Posterior vena cava (tissue), 2 donors: ENCODE measurements at places on chromosomes 12 and 14.

DNA sequence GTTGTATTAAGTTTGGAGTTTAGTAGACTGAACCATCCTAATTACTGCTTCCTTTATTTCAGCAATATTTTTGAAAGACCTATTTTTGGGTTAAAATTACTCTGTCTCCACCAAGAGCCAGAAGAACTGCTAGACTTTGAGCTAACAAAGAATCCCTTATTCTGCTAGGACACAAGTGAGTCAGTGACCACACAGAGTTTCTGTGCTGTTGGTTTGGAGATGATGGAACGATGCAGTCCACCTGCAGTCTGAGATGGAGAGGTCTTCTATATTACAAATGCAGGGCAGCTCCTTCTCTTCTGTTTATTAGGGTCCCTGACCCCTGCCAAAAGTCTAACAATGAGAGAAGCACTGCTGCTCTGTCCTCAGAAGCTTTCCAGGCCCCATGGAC, 6.7 kb upstream of the STXBP6 start:
- DNase-seq = no peak

DNA sequence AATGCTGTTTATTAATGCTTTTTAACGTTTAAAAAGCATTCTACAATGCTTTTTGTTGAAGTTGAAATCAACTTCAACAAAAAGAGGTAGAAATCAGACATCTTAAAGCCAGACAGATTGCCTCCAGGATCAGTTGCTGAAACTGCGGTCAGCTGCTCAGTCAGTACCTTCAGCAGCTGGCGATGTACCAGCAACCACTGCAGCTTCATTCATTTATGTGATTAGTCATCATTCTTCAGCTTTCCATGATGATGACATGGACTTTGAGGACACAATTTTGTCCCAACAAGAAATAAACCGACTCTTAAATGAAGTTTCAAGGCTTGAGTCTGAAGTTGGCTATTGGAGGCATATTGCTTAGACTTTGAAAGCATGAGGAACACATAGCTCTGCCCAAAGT, 31.5 kb upstream of the NUAK1 start:
- DNase-seq = no peak

GRCh38 chr12:91171476-91171875, 11.1 kb downstream of the DCN start:
- DNase-seq = no peak

- no peak for DNase-seq
These were observed 1.4 kb downstream of the SGPP1 start for GRCh38 chr14:63726499-63726898.

DNA sequence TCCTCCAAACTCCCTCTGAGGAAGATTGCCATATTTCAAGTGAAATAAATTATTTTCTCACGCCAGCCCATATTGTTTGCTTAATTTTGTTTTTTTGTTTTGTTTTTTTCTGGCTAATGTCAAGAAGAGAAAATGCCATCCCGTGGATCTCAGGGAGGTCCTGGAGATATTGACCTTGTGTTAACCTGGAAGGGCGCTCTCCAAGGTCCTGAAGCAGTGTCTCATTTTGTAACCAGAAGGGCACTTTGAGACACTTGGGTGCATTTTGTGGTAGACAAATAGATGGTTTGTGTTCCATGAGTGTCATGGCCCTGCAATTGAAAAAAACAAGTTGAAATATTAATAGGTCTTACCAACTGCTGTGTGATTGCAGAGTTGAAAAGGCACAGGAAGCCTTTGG, 268.9 kb downstream of the SUDS3 start:
- DNase-seq = no peak

DNA sequence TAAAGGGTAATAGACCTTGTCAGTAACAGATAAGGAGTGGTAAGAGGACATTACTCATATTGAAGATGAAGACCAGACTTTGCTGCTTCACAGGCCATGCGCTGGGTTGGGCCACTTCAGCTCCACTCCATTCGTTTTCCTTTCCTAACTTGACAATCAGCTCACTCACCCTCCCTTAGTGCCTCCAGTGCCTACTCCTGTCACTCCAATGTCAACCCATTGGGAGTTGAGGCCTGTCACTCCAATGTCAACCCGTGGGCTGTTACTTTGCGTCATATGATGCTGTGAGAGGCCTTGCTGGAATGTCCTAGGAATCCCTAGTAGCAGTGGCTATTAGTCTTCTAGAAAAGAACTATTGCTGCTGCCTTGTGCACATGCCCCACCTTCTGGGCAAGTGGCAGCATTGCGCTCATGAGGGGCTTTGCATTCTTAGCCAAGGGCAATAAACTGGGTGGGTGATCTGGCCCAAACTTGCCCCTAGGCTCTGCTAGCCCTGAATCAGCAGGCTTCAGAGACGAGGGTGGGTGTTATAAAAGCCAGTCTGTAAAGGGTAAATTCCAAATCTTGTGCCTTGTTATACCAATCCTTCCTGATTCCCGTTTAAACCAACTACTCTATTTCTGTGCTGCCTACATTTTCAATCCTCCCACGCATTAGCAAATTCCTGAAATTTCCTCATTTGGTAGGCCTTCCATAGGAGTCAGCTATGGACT, 36.1 kb downstream of the BAZ2A start:
- DNase-seq = peak; percentile 82

DNA sequence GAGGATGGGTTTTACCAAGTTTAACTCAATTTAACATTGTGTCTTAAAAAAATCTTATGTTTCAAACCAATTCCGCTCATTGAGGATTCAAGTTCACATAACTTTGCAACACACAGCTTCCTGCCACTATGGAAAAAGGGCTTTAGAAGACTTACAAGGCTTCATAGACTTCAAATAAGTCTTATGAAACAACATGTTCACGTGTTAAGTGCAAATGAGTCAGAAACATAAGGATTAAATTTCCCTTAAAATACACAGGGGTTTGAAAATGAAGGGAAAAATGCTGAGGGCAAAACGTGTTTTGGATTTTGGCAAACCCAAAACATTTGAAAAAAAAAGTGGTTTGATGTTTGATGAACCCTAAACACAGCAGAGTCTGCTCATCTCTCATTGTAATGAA, 364.8 kb downstream of the BMP4 start:
- no peak for DNase-seq

- no peak for DNase-seq
These were observed 65.1 kb downstream of the IRF2BPL start for GRCh38 chr14:76963372-76963771.

DNA sequence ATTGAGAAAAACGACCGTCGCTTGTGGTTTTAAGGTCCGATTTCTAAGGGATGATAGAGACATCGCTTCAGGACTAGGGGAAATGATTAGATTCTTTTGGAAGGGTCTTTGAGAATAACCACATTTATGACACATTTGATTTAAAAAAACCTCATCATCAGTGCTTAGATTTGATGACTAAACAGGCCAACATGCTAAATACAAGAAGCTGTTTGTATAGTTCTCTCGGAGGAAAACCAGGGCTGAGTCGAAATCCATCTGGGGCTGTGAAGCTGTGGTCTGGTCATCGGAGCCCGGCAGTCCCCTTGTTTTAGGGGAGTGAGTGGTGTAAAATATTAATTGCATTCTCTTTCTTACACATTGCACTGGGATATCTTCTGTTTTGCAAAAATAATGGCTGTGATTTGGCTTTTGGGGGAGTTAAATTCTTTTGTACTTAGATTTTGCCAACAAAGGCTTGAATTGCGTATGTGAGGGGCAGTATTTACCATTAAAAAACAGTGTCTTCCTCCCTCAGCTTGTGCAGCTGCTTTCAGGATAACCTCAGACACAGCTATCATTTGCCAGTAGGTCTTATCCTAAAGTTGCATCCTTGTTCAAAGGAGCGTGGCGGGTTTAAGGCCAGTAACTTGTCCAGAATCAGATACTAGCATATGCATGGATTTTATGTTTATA, 550 bp downstream of the GNG2 start:
- DNase-seq = no peak

DNA sequence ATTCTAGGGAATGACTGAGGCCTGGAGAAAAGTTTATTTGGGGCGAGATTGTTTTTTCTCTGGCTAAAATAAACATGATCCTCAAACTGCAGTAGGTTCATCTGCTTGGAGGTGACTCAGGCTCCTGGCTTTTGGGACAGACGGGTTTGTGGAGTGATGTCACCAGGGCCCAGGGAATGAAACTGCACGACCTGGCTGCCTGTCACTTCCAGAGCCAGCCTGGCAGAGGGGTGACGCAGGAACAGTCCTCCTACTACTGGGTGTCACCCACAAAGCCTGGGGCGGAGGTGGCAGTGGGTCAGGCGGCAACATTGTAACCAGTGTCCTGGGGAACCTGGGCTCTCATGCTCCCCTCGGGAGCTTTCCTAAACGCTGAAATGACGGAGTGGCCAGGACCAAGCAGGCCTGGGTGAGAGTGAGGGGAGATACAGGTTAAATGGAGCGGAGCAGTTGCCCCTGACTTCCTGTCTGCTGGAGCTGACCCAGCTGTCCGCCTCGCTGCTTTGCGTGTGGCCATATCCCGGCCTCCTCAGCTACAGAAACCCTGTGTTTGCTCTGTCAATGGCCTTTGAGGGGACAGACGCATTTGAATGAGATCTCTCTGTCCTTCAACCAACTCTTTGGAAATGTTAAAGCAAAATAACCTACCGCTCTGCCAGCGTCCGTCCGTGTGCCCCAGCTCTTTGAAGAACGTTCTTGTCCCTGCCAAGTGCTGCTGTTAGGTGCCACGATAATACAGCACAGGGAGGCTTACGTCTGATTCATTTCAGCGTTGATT, 6.5 kb downstream of the HIP1R start:
- DNase-seq = no peak

DNA sequence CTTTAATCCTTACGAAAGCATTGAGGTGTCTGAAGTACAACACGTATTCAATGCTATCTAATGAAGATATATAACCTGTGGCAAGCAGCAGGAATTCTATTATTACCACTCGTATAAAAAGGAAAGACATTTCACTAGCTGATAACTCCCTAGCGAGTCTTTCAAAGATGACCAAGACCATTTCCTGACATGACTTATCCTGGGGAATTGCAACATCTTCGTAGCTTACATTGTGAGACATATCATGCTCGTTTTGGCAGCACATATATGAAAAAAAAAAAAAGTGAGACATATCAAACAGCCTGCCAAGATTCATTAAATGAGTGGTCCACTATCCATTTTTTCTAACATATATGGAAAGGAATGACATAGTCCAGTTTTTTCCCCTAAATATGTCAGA, 337.0 kb downstream of the FSCB start:
- DNase-seq = no peak
